ENCODE measurements at places on chromosomes 7 and 10.

GRCh38 chr10:33279276-33279675 lies 55.2 kb downstream of the NRP1 start:
- DNase-seq, result no peak

- DNase-seq, result no peak
Observed at GRCh38 chr7:75969182-75969581, 25.2 kb downstream of the TMEM120A start.

- DNase-seq, result no peak
Observed at GRCh38 chr10:811379-812175, 119.9 kb downstream of the LARP4B start.

GRCh38 chr7:20466543-20467021 lies 135.9 kb downstream of the ITGB8 start:
- DNase-seq, result no peak

- no peak for DNase-seq
Observed at GRCh38 chr10:117553815-117554172, 11.2 kb downstream of the EMX2 start.

- no peak for DNase-seq
Observed at GRCh38 chr10:68900427-68901104, 549 bp upstream of the DDX50 start.

GRCh38 chr10:89685936-89686335 lies 15.5 kb upstream of the KIF20B start:
- no peak for DNase-seq

GRCh38 chr10:659688-660141 lies 29.8 kb downstream of the DIP2C start:
- no peak for DNase-seq

- DNase-seq, result no peak
Observed at GRCh38 chr10:35487336-35488034, 117.7 kb upstream of the GJD4 start.

- DNase-seq, result peak; percentile 80
Observed at GRCh38 chr7:93228302-93228701, 2.0 kb upstream of the HEPACAM2 start.

DNA sequence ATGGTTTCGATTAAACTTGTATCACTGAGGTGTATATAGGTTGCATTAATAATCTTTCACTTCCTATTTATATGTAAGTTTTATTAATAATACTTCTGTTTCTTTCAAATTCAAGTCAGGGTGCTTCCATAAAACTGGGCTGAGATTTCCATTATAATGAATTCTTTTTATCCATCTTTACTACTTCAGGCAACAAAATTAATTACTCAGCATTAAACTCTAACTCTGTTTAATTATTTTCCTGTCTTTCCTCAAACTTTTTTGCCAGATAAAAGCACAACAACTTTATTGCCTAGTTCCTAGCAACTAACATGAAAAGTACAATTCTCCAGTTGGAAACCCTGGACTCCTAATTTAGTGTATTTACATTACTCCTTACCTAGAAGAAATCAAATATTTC lies 3.0 kb upstream of the MINDY3 start:
- DNase-seq, result no peak

DNA sequence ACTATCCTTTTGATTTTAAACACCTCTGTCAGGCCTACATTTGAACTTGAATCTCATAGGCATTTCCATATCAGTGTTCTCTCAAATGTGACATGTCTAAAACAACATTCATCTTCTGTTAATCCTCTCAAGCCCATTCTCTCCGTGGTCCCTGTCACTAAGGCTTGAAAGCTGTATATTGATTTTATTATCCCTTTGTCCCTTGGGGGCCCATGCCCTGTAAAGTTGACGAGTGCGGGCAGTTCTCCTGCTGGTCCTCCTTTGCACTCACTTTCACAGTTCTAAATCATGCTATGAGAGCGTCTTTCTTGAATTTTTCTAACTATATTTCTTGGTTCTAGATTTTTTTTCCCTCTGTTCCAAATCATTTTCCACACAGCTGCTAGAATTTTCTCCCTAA lies 27.3 kb downstream of the GALNT11 start:
- DNase-seq, result no peak

DNA sequence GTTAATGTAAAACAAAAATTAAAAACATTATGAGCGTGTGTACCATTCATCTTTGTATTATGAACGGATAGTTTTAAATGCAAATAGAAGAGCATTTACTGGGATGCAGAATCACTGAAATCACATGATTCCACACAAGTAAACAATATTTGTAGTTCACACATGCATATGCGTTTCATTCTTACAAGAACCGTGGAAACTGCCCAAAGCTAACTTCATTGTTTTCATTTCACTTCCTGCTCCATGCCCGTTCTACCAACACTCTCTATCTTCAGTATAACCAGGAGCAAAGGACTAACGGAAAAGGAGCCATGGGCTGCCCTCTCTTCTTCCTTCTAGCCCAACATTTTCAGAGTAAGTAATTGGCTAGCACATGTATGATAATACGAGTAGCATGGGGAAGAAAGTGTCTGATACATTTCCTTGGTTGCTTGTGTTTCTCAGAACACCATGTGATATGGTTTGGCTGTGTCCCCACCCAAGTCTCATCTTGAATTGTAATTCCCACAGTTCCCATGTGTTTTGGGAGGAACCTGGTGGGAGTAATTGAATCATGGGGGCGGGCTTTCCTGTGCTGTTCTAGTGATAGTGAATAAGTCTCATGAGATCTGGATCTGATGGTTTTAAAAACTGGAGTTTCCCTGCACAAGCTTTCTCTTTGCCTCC lies 38.8 kb downstream of the ZNF783 start:
- no peak for DNase-seq

DNA sequence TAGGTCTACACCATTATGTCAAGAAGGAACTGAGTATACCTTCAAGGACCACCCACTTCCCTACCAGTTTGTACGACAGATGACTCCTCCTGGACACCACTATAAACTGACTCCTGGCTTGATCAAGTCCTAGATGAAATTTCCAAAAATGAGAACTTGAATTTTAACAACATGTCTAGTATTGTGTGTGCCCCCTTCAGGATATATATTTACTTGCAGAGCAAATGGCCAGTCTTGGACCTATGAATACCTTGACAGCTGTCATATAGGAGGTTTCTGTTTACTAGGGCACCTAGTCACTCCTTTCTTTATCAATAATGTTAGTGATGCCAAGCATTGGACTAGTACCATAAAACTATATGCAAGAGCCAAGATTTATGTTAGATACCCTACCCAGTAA lies 94.1 kb upstream of the TMEM26 start:
- DNase-seq, result no peak

GRCh38 chr10:123462246-123462645 lies 203.9 kb upstream of the GPR26 start:
- no peak for DNase-seq

GRCh38 chr7:12911053-12911452 lies 223.6 kb downstream of the ARL4A start:
- no peak for DNase-seq

DNA sequence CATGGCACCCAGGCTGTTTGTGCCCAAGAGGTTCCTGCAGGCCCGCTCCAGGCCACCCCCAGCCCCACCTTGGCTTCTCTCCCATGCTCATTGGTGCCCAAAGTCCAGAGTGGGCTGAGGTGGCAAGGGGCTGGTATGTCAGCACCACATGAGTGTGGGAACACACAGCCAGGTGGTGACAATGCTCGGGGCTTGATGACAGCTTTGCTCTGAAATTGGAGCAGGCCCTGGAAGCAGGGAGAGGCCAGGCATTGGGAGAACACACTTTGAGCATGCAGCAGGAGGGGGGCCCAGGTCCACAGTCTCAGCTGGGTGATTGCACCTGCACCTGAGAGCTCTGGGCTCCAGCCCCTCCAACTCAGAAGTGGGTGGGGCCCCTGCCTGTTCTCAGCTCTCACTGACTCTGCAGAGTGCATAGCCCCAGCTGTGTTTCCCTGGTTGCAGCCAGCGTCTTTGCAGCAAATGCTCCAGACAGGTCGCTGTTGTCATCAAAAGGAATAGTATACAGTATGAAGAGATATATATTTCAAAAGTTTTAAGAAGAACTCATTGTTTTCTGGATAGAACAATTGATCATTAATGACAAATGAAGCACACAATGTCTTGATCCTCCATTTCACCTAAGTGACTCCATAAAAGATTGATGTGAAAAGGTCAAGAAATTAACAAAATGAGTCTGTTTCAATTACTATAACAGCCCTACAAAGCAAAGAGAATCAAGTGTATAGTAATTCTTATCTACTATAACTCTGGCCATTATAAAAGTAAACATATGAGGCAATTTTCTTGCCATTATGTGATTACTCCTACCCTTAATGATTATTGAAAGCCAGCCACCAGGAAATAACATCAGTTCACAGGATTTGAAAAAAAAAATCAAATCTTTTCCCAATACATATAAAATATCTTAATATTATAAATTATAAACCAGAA lies 848.1 kb downstream of the PCDH15 start:
- no peak for DNase-seq

DNA sequence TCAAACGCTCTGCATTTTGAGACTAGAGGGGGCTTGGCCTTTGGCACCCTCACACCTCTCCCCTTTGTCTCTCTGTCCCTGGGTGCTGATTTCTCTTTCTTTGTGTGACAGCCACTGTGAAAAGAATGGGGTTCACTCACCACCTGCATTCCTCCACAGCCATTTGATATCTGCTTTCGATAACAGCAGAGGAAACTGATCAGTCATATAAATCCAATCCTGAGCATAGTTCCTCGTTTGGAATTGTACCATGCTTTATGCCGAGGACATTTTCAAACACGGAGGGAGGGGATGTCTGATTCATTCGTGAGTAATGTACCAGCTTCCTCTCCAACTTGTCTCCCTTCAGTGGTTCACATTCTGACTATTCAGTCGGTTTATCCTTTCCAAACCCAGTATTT lies 15.8 kb downstream of the MET start:
- peak; percentile 46 for DNase-seq

- no peak for DNase-seq
Observed at GRCh38 chr7:30634193-30634626, 39.5 kb downstream of the GARS1 start.

GRCh38 chr10:69655124-69655867 lies 25.2 kb downstream of the FAM241B start:
- no peak for DNase-seq

DNA sequence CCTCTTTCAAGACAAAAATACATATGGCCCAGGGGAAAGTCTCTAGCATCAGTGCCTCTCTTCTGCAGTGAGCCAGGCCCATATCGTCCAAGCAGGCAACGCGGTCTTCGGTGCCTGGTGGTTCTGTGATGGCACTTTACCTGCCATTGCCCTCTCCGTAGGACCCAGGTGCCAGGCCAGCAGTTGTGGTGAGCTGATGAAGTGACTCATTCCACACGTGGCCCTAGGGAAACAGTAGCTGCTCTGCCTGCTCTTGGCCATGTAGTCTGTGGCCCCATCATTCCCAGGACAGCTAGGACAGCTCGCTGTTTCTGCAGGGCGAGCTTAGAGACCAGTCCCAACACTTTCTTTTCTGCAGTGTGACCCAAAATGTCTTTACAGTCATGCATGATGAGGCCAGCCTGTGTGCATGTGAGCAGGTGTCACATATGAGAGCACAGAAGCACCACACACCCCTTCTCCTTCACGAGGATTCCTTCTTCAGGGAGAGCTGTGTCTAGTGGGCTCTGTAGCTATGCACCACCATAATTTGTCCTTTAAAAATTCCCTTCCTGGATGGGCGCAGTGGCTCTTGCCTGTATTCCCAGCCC lies 39.0 kb downstream of the SVIL start:
- DNase-seq, result no peak

DNA sequence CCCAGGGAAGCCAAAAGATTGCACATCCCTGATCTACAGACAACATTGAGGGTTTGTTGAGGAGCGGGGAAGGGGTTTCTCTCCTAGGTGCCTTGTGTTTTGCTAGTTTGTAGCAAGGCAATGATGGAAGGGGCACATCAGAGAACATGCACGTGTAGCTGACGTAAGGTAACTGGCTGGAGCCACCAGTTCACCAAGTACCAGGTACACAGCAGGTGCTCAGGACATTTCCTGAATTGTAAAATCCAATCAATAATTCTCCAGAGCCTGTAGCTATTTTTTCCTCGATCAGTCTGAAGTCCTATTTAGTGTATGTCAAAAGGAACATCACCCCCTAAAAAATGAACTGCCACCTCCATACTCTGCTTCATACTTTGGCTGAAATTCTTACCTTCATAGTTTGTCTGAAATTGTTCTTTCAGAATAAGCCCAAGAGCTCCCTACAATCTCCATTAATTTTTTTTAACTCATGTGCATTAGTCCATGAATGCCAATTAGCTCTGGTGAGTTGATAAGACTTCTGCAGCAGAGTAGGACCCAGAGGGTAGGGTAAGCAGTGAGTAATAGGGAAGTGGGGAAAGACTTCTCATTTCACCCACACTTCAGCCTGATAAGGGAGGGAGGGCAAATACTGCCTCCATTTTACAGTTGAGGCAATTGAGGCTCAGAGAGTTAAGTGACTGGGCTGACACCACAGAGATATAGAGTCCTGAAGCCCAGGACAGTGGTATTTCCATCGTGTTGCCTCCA lies 36.0 kb upstream of the SLC26A3 start:
- DNase-seq, result no peak

GRCh38 chr10:110901954-110902819 lies 16.8 kb downstream of the BBIP1 start:
- peak; percentile 35 for DNase-seq

DNA sequence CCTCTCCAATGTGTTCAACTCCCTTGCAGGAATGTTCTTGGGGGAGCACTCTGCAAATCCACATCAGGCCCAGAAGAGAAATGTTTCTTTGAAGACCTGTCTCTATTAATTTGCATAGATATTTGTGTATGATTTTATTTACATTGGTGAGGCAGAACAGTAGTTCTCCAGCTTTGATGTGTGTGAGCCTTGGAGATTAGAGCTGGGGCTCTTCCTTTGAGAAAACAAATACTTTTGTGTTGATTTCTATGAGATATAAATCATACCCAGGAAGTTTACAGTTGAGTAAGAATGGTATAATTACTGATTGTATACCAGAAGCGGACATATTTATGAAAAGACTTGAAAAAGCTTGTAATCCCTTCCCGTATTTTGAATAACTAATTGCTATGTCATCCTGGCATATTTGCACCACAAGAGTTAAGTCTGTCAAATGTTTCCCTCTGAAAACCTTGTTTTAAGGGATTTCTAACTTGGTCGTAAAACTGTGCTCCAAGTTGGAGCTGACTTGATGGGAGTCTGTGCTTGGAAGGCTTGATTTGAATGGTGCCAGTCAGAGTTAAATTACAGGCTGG lies 468.5 kb downstream of the LRMDA start:
- no peak for DNase-seq

DNA sequence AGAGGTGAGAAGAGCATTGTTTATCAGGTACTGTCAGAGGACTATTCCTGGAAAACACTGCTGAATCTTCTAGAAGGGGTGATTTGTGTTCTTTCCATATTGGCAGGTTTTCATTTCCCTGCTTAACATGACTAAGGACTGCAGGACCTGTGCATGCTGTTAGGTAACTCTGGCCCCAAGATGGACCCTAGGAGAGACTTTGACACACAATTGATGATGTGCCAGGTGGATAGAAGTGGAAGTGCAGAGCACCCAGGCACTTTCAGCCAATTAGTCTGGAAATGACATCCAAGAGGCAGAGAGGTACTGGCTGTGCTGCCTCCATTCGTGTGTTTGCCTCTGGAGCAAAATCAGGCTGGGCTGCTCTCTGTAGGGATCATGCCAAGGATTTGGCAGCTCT lies 496.3 kb upstream of the GALNT17 start:
- no peak for DNase-seq

All from H4 (cell line).